ENCODE measurements at places on chromosomes 4 and X.

- no peak for DNase-seq
These were observed 343.5 kb upstream of the GATB start for GRCh38 chr4:152104356-152104755.

GRCh38 chr4:120683897-120684540 is 238.5 kb downstream of the PRDM5 start:
- no peak for DNase-seq

DNA sequence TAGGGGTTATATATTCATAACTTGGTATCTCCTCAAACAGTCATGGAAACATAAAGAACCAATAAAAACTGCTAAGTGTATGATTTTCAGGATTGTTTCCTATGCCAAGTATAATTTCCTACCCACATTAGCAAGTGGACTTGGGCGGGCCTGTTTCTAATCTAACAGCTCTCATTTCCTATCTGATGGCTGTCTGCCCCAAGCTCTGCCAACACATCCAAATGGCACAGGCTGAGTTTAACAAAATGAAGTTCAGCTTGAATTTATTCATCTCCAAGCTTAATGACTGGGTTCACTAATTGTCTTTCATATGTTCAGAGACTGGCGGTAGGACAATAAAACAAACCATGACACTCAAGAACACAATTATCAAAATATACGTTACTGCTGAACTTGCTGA is 55.5 kb upstream of the S100G start:
- DNase-seq: no peak

GRCh38 chrX:68827848-68828624 is 785 bp upstream of the EFNB1 start:
- peak; percentile 55 for DNase-seq

GRCh38 chrX:88605222-88605583 is 141.8 kb upstream of the CPXCR1 start:
- no peak for DNase-seq

DNA sequence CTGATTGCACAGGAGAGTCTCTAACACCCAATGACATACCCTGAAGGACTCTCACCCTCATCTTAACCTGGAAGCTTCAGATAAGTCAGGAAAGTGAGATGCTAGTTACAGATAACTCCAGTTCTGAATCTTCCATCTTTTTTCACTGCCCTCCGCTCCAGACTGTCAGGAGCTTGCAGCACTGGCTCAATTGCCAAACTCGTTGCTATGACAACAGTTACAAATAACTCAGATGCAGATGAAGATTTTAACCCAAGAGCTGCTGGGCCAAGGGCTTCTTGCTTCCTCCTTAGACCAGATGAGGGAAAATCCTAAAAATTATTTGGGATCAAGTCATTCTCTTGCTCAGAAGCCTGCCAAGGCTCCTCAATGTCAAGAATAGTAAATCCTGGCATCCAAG is 109.1 kb upstream of the HUWE1 start:
- no peak for DNase-seq

- DNase-seq: no peak
These were observed 253.0 kb downstream of the TECRL start for GRCh38 chr4:64156253-64156652.

DNA sequence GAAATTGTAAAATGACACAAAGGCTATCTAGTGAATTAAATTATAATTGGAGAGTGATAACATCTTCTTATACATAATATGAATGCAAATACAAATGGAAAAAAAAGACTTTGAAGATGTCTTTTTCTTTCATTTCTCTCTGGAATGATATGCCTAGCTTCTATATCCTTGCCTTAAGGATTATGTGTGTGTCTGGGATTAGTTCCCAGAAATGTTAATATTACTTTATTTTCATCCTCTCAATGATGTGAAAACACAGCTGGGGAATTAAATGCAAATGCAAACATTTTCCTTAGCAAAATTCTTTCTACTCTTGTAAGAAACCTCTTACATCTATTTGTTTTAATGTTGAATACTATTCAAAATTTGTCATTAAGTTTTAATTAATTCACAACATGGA is 441.9 kb downstream of the FSTL5 start:
- DNase-seq: no peak

DNA sequence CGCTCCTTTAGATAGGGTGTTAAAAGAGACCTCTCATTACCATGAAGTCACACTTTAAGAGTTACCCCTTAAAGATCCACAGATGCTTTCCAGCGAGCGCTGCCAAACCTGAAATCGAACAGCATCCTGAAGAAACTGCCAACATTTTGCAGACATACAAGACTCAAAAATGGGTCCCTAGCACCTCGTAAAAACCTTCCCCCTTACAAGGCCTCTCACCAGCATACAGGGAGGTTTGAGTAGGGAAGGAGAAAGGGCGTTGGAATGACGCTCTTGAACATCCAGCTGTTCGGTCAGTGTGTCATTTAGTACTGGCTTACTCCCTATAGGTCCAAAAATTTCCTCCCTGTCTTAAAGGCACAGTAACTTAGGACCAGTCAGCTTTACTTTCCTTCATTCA is 45.3 kb upstream of the PGRMC1 start:
- DNase-seq: no peak

GRCh38 chr4:54076673-54077072 is 12.3 kb upstream of the CHIC2 start:
- DNase-seq: no peak

DNA sequence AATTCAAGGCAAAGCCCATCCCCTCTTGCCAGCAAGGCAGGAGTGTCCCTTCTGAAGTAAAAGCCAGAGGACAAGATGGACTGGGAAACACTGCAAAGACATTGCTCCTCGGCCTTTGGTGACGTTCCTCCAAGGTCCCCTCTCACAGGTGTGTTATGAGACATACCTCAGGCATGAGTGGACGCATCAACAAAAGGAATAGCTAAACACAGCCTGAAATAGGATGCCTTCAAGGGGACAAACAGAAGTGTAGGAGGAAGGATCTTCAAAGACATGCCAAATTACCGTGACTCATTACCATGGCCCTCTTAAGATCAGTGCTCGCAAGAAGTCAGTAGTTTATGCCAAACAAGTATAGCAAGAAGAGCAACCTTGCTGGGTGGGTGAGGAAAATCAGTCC is 6.0 kb upstream of the IDS start:
- no peak for DNase-seq

GRCh38 chr4:57100979-57101651 is 9.1 kb downstream of the IGFBP7 start:
- DNase-seq: no peak

DNA sequence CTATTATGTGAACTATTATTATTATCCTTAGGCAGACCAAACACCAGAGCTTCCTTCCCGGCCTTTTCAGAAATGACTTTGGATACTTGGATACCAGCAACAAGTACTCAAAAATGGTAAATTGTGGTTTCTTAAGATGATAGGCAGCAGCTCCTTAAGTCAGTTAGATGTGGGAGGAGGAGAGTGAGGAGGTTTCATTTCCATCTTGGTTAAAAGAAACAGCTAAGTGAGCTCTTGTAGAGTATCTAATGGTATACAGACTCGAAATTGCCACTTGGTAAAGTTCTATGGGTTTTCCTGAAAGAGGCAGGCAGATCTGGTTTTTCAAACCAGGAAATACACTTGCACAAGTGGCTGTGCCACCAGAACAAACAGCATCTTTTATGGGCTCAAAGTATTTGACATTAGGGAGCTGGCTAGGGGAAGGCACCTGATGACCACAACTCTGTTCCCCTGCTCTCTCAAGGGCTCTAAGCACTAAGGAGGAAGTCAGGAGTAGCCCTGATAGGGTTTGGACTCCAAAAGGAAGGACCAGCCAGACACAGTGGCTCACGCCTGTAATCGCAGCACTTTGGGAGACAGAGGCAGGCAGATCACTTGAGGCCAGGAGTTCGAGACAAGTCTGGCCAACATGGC is 130.9 kb downstream of the TMEM164 start:
- DNase-seq: no peak

DNA sequence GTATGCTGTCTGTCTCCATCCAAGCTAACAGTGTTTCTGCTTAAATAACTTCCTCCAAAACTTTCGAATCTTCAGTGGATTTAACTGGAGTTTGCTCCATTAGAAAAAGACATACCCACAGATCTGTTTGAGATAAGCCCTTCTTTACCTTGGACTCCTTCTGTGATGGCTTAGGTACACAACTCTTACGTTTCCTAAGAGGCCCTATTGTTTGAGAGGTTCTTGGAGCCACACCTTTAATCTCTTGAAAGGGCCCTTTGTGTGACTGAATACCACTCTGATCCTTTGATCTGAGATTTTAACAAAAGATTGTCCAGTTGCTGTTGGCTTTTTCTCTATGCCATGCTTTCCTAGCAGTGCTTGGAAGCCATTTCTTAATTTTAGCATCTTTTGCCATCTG is 92.5 kb downstream of the AKAP4 start:
- DNase-seq: no peak

DNA sequence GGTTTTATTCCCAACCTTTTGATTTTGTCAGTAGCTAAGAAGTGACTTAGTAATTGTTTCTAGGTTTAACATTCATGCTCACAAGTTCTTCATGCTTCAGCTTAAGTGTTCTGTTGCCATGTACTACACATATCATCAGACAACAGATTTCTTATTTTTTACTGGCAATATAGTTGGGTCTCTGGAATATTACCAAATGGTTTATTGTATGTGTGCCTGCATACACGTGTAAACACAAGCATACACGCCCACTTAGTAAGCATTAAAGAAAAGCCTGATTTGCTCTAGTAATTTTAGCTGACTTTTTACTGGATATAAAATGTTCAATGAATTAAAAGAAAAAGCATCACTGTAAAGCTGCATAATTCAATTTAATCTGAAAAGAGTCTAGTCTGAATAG is 199.8 kb downstream of the CAMK2D start:
- DNase-seq: no peak

DNA sequence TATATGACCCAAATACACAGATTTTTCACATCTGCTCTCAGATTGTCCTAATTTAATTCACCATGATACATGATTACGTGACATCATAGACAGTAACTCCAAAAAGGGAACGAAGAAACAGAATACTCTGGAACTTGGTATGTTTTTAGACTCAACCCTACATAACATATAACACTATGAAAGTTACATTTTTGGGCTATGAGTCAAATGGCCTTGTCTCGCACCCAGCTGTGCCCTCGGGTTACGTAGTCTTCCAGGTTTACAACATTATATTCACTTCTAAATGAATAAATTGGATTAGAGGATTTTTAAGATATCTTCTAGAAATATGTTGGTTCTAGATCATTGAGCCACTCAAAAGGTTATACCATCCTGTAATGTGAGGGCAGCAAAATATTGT is 2089.6 kb upstream of the TENM3 start:
- no peak for DNase-seq

GRCh38 chr4:140641789-140642439 is 73.2 kb upstream of the UCP1 start:
- no peak for DNase-seq

DNA sequence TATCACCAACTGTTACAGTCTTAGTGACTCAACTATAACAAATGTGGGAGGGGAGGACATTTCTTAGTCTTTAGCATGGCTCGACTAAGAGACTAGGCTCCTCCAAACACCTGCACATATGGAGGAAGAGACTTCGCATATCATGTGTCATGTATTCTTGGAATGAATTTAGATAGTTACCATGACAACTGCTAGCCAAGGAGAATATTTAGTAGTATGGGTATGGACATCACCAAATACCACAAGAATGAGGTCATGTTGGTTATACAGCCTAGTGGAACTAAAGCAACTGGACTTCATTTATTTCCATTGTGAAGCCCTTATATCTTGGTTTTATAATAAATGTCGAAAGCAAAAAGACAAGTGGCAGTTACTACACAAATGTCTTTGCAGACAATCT is 512.3 kb downstream of the CFAP47 start:
- no peak for DNase-seq

- no peak for DNase-seq
These were observed 330.1 kb downstream of the BMPR1B start for GRCh38 chr4:95087657-95088455.

DNA sequence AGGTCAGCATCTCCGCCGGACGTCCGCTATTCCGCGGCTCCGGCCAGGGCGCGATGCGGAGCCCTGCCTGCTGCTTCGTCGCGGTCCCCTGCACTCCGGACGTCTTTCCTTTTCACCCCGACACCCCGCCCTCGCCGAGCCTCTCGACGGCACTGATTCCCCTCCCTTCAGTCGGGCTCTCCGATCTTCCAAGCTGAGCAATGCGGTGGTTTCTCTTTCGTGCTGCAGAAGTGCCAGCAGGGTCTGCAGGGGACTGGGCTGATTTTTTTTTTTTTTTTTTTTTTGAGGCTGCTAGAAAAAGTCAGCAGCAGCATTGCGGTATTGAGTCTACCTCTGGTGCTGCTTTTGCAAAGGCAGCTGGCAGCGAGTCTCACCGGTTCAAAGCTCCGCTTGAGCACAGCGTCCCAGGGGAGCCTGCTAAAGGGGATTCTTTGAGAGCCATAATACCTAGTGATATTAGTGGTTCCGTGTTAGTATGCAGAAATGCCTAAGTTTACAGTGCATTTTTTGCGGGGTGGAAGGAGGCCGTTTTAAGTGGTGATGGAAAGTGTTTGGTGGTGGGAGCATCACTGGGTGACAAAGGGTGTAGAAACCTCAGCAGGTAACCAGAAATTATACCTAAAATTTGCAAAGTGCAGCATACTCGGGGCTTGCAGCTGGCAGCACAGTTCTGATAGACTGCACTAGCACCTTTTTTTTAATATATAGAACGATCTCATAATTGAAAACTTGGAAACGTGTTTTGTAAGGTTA is 969 bp downstream of the STIM2 start:
- DNase-seq: peak; percentile 70

GRCh38 chr4:181859439-181859838 is 383.8 kb upstream of the TENM3 start:
- DNase-seq: no peak

GRCh38 chrX:15114743-15115566 is 154.9 kb downstream of the ASB9 start:
- no peak for DNase-seq

DNA sequence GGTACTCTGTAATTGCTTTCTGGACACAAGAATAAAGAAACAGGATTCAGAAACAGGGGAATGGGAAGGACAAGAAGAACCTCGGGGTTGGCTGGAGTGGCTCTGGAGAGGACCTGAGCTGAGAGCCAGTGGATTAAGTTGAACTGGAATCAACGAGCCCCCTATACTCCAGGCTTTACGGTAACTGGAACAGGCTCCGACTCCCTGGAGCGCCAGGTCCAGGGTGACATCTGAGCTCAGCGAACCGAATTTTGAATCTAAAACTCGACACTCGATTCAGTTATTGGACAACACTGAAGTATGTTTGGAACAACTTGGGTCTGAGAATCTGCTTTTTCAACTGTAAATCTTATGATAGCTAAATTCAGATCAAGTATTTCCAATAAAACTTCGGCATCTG is 23.9 kb downstream of the HMX1 start:
- no peak for DNase-seq

DNA sequence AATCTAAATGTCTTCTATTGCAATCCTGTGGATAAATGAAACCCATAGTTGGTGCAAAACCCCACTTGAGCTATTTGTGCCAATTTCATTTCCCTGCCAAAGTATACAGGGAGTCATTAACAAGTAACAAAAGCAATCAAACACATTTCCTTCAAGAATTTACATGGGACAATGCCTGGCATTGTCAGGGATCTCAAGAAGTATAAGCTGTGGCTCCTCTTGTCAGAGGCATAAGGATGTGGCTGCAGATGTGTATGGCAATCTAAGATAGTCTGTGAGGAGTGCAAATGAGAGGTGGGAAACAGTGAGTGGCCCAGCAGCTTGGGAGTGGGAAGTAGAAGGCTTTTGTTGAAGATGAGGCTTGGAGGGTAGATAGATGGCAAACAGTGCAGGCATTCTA is 58.0 kb upstream of the SCML1 start:
- no peak for DNase-seq

All from central memory CD8-positive, alpha-beta T cell (primary cell).